ENCODE measurements at places on chromosomes 6 and 20.

- no peak for DNase-seq
Measured at GRCh38 chr6:165040440-165040839, 269.0 kb downstream of the C6orf118 start.

DNA sequence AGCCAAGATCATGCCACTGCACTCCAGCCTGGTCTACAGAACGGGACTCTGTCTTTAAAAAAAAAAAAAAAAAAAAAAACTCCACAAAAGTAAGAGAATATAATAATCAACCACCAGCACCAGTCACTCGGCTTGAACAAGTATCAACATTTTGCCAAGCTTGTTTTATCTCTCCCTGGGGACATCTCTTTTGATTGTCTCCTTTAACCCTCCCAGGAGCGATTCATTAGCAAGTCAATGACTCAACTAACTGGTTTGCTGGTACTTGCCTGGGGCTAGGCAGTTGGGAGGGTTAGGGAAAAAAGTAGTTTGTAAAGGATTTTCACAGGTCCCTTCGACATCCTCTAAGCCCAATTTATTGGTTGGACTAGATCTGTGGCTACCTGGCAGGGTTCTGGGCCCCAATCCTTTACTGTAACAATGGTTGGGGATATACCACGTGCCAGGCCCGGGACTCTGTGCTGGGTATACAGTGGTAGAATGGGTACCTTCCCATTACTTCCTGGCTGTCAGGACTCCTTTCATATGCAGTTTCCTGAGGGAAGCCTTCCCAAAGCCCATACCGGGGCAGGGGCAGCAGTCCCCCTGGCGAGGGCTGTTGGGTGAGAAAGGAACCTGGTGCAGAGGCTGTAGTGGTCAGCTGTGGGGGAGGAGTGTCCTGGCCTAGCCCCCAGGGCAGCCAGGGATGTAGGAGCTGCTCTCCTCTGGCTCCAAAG lies 12.2 kb downstream of the TGIF2 start:
- DNase-seq: no peak

DNA sequence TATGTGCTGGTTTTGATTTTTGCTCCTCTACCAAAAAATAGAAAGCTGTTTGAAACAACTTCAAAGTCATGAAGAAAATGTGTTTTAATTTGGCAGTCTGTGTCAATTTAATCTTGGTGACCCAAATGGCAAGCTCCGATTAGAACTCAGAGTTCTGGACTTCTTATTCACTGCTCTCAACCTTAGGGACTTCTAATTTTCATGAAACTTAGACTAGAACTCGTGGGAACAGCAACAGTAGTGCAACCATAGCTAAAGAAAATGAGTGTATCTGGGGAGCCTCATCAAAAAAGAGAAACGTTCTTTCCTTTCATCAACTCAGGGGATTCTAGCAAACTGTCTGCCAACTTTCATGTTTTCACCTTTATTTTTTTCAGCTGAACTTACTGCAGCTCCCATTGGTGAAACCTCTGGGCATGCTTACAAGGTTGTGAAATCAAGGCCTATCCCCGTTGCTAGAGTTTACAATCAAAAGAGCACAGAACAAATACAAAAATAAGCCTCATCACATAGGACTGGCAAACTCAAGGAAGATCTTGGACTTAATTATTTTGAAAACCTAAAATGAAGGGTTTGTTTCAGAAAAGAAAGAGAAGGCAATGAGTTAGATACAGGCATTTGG lies 114.0 kb upstream of the HSF2 start:
- no peak for DNase-seq

- DNase-seq: no peak
Measured at GRCh38 chr6:15301179-15302006, 55.5 kb downstream of the JARID2 start.

DNA sequence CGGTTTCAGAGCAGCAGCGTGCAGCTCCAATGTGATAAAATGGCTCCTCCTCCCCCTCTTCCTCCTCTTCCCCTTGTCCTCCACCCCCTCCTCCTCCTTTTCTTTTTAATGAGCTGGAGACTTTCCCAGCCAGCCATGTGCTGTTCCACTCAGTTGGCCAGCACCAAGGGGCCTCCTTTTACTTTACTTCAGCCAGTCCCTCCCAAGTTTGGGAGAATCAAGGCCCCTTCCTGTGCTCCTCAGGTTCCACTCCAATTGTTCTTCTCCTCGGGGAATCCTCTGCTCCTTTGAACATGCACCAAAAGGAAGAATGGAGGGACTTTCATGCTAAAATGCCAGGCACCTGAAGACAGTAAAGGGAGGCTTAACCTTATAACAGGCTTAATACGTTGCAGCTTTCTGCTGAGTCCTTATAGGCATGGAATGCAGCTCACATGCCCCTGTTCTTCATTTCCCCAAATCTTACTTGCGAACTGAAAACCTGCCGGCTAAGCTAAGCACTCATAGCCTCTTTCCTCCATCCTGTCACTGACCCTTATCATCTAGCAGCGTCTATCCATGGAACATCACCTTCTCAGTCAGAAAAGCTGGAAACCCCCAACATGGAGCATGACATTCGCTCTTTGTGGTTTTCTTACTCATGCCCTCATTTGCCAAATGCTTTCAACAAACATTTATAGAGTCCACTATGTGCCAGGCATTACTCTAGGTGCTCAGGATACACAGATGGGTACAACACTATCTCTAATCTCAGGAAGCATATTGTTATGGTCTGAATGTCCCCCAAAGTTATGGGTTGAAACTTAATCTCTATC lies 170.6 kb downstream of the PHACTR1 start:
- DNase-seq: no peak

GRCh38 chr6:107056796-107057195 lies 28.8 kb downstream of the MTRES1 start:
- DNase-seq: no peak

DNA sequence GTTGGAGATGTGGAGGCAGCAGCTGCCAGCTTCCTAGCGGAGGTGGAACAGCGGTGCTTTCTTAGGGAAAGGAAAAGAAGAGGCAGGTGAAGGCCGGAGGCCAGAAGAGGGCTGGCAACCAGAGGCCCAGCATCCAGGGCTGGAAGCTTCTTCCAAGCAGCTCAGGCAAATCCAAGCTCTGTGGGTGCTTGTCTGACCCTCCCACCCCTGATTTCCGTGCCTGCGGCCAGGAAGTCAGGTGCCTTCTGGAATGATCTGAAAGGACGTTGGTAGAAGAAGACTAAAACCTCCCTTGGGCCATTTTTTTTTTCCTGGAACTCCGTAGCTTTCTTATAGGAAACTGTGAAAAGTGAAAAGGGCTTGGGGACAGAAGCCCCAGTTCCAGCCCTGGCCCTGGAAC lies 33.1 kb upstream of the GABRR1 start:
- DNase-seq: no peak

DNA sequence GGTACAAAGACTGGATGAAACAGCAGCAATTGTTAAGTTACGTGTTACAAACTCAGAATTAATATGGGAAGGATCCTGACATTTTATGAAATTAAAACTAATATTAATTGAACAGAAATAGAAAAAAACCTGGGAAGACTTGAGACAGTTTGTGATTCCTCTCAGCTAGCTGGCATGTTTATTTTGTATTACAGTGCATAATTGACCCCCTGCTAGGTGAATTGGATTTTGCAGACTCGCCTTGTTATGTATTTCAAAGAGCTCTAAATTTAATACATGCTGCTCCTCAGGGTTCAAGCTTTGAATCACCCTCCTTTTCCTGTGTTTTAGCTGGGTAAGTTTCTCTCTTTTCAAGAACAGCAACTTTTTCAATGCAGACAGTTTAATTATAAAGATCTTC lies 339.4 kb downstream of the PLCB1 start:
- DNase-seq: no peak

DNA sequence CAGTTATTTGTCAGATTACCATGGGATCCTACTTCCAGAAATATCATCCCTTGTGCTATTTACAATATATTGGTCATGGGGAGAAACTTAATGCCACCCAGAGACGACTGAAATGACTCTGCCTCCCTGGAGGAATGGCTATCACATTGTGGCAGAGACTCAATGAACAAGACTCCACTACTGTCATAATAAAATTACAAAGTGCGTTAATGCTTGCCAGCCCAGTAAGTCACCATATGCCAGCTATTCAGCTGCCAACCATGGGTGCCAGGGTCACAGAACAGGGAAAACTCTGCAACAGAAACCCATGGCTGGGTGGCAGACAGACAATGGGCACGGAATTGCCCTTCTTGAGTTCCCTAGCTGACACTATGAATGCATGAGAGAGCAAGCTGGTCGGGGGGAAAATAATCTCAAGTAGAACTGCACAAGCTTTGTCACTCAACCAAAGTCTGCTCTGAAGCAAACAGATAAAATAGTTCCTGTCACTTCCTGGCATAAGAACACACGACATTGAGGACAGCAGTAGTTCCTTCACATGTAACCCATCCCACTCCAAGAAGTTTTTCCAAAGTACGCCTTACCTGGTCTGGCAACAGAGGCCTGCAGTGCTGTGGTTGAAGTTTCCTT lies 32.1 kb downstream of the TP53INP2 start:
- no peak for DNase-seq

- DNase-seq: no peak
Measured at GRCh38 chr6:15993716-15994228, 135.1 kb upstream of the MYLIP start.

DNA sequence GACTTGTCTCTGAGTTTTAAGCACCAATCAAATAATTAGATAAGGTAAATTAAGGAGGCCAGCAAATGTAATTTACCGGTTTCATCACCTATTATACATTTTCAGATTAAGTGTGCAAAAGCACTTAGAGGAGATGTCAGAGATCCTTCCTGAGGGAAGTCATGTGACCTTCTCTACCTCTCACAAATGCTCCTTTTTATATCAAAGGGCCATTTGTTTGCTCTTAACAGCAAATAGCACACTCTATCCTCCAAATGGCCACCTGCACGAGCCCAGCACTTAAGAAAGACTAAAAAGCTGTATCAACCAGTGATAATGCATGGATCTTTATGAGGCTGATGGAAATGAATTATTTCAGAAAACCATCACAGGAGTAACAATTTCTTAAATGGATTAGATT lies 149.4 kb downstream of the ELOVL4 start:
- DNase-seq: no peak

DNA sequence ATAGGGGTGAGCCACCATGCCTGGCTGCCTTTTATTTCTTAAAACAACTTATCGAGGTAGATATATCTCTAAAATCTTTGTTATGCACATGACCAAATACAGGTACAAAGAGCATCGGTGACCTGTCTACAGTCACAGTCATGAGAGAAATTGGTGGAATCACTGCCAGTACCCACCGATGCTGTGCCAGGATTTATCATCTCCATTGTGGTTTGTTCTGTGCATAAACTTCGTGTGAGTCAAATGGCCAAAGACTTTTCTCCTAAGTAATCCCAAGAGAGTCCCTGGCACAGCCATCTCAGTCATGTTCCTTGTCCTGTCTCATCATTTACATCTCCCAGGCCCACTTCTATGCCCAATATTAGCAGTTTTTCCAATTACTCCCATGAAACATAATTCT lies 9.0 kb downstream of the GSTA3 start:
- no peak for DNase-seq

DNA sequence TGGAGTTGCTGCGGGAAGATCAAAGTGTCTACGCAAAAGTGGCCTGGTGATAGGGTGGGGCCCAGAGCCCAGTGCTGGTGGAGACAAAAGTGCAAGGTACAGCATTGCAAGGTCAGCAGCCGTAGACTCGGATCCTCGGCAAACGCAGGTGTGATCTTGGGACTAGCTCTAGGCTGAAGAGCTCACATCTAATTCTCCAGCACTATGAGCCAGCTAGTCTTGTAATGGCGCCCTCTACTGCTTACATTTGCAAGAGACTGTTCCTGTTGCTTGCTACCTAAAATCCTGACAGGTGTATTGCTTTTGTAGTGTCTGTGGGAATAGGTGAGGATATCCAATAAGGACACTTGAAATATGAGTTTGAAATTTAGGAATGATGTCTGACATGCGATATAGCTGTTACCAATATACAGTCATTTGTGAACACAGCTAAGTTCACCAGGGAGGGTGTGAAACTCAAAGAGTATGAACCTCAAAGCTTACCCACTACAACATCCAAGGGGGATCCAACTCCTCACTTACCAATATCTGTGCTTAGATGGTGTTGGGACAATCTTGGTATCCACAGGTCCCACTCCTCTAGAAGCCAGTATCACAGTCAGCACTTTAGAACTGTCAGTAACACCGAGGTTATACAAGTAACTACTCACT lies 58.4 kb downstream of the PDE7B start:
- DNase-seq: peak; percentile 6

DNA sequence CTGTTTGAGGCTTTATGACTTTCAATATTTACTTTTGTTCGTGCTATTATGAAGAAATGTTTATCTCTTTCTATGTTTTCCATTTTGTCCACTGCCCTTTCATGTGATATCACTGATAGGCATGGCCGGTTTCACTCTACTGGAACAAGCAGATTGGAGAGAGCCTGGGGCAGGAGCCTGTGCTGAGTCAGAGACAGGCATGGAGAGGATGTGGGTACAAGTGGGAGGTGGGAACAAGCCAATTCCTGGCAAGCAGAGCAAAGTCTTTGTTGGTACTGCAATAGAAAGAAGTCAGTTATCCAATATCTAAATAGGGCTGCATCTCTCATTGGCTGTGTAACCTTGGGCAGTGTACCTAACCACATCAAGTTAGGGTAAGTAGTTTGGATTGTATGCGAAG lies 545.6 kb upstream of the MAP3K7 start:
- no peak for DNase-seq

DNA sequence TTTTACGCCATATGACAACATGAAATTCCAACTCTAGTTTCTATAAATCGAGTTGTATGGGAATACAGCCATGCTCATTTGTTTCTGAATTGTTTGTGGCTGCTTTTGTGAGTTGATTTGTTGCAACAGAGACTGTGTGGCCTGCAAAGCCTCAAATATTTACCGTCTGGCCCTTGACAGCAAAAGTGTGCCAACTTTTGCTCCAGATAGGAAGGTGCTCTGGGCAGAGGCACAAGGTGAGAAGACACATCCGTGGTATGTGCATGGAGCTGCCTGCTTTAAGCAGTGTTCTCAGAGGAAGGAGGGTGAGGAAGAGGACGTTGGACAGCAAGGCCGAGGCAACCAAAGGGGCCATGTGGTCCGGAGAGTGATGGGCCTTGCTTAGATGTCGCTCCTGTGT lies 57.4 kb downstream of the IYD start:
- no peak for DNase-seq

DNA sequence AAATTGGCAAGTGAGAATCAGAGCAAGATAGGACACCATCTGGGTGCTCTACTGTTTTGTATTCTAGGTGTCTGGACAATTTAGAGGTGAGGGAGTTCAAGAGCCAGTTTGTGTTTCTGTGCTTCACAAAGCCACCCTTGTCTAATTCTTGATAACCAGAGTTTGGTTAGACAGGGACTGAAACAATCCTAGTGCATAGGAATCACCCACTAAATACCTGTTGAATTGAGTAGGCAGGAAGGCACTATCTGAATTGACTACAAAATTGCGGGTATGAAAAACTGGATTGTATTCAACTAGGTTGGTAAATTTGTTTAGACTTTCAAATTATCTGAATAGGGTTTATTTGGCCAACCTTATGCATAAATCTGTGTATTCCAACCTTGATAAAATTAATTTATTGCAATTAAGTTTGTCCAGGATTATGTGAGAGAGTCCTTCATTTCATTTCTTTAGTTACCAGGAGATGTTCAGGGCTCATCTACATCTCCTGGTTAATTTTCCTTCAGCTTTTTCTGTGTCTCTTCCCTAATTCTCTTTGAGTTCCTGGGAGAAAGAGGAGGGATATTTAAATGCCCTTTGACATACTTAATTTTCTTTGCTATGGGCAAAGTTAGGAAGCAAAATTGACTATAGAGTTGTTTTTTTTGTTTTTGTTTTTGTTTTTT lies 1.7 kb downstream of the TPX2 start:
- DNase-seq: no peak

- DNase-seq: no peak
Measured at GRCh38 chr20:39421571-39422105, 459.5 kb downstream of the DHX35 start.

- no peak for DNase-seq
Measured at GRCh38 chr20:12411246-12411940, 493.7 kb downstream of the BTBD3 start.

Data from GM12892 (cell line).